ENCODE measurements at places on chromosomes 3 and 15.

- H3K36me3 ChIP-seq, result no peaks in the 10 kb centered on the region
- H3K4me1 ChIP-seq, result no peaks in the 10 kb centered on the region
- H3K4me3 ChIP-seq, result no peak overlapping the region
- no peak overlapping the region for H3K27ac ChIP-seq
- no peaks in the 10 kb centered on the region for H3K27me3 ChIP-seq
These were observed 314.1 kb downstream of the NLGN1 start for GRCh38 chr3:173711619-173712018.

DNA sequence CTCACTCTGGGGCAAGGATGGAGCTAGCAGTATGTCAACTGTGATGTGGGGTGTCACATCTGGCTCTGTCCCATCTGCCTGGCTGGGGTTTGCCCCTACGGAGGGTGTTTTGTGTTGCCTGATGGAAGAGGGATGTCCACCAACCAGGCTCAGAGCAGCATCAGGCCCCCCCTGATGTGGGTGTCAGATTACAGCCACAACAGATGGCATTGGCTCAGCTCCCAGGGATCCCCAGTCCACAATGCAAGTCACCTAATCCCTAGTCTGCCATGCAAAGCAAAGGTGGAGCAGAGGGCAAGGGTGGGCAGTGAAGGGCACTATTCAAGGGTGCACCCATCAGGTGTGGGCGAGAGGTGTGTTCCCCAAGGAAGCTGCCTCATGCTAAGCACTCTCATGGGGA, 48.9 kb upstream of the AMOTL2 start:
- H3K27me3 ChIP-seq, result no peaks in the 10 kb centered on the region
- no peak overlapping the region for H3K4me3 ChIP-seq
- H3K4me1 ChIP-seq, result no peaks in the 10 kb centered on the region
- no peak for DNase-seq
- H3K27ac ChIP-seq, result no peak overlapping the region

DNA sequence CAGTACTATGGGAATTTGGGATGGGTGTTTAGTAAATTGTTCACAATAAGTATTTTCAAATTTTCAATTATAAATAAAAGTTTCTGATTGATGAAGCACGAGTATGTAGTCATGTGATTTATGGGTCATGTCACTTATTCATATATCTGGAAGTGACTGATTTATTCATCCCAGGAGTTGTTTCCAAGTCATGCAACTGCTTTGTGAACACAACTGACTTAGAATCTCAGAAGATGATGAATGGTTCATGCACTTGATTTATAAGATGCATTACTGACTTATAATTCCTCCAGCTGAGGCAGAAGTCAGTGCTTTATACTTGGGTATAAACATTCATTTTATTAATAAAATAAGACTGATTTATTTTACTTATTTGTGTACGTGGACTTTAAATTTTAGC, 137.8 kb upstream of the CBLB start:
- no peak overlapping the region for H3K4me3 ChIP-seq
- peaks cover 13% of the 10 kb centered on the region for H3K4me1 ChIP-seq
- no peak for DNase-seq
- H3K27me3 ChIP-seq, result no peaks in the 10 kb centered on the region
- H3K27ac ChIP-seq, result no peak overlapping the region
- no peaks in the 10 kb centered on the region for H3K36me3 ChIP-seq

GRCh38 chr3:167198949-167199600, 181.0 kb downstream of the ZBBX start:
- no peak for DNase-seq
- no peak overlapping the region for H3K27ac ChIP-seq
- H3K36me3 ChIP-seq, result no peaks in the 10 kb centered on the region
- H3K4me3 ChIP-seq, result no peak overlapping the region

DNA sequence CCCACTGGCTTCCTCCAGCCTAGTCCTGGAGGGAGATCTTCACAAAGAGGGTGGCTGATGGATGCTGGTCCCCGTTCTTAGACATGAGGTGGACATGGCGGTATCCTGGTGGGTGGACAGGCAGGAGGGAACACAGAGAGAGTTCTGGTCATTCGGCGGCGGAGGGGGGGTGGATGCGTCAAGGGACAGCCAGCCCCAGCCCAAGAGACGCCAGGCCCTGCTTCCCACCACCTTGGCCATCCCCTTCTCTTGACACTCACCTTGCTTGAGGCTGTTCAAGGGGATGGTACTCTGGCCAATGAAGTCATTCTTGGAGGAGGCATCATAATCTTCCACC, 17.1 kb downstream of the VILL start:
- H3K27me3 ChIP-seq, result no peaks in the 10 kb centered on the region
- no peak overlapping the region for H3K4me3 ChIP-seq
- H3K4me1 ChIP-seq, result peaks cover 8% of the 10 kb centered on the region
- peaks cover 9% of the 10 kb centered on the region for H3K36me3 ChIP-seq

- no peaks in the 10 kb centered on the region for H3K4me1 ChIP-seq
- H3K36me3 ChIP-seq, result no peaks in the 10 kb centered on the region
- no peak within 1 kb of the TSS for H3K27ac ChIP-seq
- DNase-seq, result no peak
- H3K4me3 ChIP-seq, result no peak within 1 kb of the TSS
These were observed at the start of gene RTP2 for GRCh38 chr3:187702507-187703033. TSS of gene RTP2 (minus strand) at chr3:187702557. CDS start at chr3:187702128, 429 bp downstream.

- peak overlapping the region; percentile 76 for H3K4me3 ChIP-seq
- no peak overlapping the region for H3K27ac ChIP-seq
- H3K4me1 ChIP-seq, result peaks cover 11% of the 10 kb centered on the region
- no peaks in the 10 kb centered on the region for H3K36me3 ChIP-seq
- DNase-seq, result peak; percentile 76
- peaks cover 23% of the 10 kb centered on the region for H3K27me3 ChIP-seq
These were observed 41.2 kb upstream of the UBE2Q2 start for GRCh38 chr15:75801859-75802593.

DNA sequence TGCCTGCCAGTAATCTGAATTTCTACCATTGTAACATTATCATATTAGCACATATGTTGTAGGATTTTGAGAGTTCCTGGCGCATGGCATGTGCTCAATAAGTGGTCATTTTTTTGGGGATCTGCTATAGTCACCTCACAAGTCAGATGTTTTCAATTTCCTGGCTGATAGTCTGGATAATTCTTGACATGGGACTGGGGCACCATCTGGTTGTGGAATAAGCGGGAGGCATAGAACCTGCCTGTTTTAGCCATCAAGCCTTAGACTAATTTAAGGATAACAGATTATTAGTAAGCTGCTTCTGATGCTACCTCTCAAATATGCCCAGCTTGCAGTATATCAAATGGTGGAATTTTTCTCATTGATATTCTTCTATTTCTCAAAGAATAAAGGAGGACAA, 39.1 kb downstream of the GASK1A start:
- no peak overlapping the region for H3K4me3 ChIP-seq
- no peak overlapping the region for H3K27ac ChIP-seq
- H3K36me3 ChIP-seq, result no peaks in the 10 kb centered on the region
- no peak for DNase-seq
- peaks cover 39% of the 10 kb centered on the region for H3K4me1 ChIP-seq
- H3K27me3 ChIP-seq, result peaks cover 10% of the 10 kb centered on the region

Measured in immature natural killer cell (primary cell).